ENCODE measurements at places on chromosomes 5 and 9.
A peak's percentile ranks its signal among the peaks of the same experiment; 100 is the strongest.

- no peak for DNase-seq
Measured at GRCh38 chr9:69824499-69825252, 4.1 kb downstream of the CFAP95 start.

DNA sequence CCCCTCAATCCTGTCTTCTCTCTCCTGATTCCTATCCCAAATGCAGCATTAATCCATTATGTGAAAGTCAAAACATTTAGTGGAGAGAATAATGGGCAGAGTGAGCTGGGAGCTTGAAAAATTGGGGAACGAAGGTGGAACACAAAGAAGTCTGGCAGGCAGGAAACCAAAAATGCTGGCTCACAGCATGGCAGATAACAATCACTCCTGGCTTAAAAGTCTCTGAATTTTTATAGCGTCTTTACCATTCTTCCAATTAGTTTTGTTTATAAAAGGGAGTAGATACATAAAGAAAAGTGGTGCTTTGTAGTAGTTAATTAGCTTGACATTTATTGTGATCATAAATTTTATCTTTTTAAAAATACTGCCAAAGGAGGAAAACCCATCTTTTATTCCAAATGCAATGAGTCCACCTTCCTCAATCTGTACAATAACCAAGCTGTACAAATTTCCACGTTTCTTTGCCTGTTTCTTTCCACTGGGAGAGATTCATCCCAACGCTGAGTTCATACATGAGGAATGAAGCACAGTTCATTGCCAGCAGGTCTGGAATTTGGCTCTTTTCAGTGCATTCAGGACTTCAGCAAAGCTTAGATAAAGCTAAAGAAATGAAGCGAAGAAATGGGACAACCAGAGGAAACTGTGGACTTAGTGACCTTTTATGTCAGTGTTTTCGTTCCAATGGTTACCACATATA lies 174.7 kb downstream of the HMHB1 start:
- no peak for DNase-seq

GRCh38 chr5:155088811-155089210 lies 75.3 kb downstream of the KIF4B start:
- no peak for DNase-seq

DNA sequence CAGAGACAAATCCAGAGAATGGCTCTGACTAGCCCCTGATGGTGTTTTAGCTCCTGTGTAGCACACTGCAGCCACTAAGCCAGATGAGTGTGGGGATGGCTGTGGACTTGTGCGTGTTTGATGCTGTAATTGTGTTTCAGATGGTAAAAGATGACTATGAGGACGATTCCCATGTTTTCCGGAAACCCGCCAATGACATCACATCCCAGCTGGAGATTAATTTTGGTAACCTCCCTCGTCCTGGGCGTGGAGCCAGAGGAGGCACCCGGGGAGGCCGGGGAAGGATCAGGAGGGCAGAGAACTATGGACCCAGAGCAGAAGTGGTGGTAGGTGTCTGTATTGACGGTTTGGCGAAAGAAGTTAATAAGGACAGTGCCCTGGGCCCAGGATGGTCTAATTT lies 38.0 kb downstream of the HABP4 start:
- no peak for DNase-seq

DNA sequence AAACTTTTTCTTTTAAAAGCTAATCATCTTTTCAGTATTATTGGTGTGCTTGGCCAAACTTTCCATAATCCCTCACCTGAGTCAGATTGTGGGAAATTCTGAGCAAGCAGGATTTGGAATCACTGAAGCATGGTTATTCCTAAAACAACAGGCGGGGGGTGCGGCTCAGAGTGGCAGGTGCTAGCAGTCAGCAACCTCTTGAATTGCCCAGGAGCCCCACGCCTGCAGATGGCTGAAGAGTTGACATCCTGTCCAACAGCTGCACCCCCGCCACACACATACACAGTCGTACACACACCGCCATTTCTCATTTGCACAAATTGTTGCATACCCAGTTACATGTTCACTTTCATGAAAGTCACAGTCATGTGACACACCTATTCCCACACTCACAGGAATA lies 96.6 kb downstream of the LHX2 start:
- DNase-seq = no peak

DNA sequence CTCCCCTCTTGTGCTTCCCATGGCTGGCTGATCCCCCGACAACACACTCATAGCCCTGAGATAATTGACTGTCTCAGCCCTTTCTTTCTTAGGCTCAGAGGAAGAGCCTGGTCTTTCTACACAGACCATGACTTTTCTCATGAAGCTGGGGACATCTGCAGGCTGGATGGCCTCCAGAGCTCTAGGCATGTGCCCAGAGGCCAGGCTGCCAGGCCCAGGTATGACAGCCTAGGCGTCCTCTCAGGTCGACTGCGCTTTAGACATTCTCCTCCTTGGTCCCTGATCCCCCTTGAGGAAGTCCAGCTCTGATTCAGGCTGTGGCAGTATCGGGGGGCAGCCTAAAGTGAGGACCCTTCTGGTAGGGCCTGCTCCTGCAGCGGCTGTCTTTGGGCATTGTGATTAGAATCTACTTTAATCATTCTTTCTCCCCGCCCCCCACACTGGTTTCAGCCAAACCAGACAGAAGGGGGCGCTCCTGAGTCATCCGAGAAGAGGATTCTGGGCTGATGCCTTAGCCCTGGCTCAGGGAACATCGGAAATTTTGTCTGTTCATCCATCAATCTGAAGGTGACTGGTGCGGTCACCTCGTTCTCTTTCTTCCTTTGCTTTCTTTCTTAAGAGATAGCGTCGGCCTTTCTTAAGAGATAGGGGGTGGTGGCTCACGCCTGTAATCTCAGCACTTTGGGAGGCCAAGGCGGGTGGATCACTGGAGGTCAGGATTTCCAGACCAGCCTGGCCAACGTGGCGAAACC lies 66.5 kb upstream of the HSPA9 start:
- DNase-seq = peak; percentile 78

DNA sequence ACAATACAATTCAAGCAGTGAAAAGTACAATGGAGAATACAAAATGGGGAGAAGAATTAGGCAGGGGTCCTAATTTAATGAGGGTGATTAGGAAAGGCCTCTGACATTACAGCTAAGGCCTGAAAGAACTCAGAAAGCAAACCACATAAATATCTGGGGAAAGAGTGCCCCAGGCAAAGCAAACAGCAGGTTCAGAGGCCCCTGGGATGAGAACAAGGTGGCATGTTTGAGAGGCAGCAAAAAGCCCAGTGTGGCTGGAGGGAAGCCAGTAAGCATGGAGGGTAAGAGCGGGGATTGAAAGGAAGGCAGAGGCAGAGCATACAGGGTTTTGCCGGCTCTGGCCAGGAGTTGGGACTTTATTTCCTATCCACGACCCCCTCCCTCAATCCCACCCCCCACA lies 33.4 kb upstream of the VDAC1 start:
- no peak for DNase-seq

DNA sequence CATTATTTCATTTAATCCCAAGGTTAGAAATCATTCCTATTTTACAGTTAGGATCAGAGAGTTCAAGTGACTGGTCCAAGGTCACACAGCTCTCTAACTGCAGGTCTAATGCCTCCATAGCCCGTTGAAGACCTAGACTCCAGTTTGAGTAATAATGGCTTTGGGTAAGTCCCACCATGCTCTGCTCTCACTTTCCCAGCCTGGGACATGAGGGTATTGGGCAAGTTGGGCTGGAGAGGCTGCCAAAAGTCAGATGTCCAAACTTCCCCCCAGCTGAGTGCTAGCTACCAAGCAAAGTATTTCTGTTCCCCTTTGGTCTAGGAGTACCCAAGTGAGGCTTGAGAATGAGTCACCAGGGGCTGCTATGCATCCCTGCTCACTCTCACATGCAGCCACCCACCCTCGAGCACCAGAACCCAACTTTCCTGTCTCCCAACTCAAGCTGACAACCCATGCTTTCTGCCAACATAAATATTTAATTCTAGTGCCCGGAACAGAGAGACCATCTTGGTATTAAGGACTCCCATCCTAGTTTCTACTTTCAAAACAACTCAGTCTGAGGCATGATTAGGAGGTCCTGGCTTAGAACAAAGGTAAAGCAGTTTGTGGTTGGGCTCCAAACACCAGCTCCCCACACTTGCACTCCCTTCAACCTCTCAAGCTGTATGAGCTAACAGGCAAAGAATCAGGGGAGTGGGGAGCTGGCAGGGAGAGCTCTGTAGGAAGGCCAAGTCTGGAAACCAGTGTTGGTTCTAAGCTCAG lies 236.5 kb upstream of the TRIM32 start:
- DNase-seq = no peak

DNA sequence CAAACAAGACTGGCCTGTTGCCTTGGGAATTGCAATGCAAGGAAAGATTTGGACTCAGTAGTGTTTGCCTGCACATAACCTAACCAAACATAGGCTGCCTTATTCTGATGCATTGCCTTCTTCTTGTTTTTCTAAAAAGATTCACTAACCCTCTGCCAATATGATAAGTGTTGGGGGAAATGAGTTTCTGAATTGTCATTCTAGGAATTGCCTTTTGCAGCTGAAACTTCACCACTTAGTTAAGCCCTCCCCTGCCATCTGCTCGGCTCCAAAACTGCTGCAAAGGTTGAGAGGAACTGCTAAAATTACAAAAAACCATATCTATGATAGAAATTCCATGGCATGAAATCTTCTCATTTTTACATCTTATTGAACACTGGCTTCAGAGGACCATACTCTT lies 41.6 kb upstream of the SPATA31D4 start:
- no peak for DNase-seq

DNA sequence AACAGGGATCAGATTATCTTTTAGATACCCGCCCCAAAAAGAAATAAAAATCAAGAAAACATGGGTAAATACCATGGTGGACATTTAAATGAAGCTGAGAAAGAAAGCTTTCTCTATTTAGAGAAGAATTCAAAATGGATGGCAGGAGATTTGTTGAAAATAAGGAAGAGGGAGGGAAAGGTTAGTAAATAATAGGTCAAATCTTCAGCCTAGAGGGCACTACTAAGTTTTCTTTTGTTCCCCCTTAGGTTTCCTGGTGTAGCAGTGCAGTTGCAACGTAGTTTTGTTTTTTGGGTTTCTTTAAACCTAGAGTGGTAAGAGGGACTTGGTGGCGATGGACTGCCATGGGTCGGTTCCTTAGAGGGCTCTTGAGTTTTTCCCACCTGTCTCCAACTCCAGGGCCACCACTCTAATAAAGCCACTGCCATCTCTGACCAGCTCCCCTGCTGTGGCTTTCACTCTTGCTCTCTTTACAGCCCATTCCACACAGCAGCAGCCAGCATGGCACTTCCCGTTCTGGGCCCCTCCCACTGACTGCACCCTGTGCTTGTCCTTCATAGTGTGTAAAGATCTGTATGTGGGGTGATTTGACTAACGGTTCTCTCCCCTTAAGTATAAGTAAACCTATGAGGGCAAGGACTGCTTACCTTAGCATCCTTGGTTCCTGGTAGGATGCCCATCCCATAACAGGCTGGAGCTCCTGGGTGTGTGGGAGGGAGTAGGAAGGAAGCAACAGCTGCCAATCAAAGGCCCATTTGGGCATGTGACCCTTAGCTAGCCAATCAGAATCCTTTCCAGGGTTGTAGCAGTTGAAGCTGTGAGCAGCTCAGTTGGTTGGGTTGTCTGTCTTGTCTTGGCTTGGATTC lies 118.3 kb downstream of the SLC1A3 start:
- DNase-seq = peak; percentile 18

DNA sequence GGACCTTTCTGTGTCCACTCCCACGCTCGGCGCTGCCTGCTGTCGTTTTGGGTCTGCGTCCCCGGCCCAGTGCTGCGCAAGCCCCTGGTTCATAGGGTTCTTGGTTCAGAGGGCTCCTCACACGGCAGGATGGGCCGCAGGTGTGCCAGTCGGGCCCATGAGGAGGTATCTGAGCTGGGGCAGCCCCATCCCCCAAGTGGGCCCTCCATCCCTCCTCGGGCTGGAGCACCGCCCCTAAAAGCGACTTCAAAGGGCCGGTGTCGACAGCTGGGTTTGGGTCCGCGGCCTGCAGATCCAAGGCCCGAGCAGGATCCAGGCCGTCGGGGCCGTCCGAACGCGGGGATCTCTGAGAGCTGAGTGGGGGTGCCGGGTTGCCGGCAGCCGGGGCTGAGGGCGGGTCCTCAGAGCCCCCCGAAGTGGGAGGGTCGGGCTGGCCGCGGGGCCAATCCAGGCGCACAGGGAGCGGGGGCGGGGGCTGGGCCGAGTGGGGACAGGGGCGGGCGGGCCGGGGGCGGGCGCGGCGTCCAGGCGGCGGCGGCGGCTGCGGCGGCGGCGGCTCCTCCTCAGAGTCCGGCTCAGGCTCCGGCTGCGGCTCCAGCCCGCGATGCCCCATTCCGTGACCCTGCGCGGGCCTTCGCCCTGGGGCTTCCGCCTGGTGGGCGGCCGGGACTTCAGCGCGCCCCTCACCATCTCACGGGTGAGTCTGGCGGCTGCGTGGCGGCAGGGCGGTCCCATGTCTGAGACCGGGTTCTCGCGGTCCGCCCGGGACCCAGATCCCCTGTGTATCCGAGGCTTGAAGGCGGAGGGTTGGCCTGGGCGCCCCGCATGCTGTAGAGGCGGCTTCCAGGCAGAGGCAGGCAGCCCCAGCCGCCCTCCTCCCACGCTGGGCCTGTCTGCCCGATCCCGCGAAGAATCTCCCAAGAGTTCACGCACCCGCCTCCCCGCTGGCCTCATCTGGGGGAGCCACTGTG lies at the start of gene PDLIM4:
PDLIM4 (plus strand) TSS at position 566 of the 971 bp plus-strand sequence; CDS start at position 605, 39 bp downstream.
- DNase-seq = no peak

DNA sequence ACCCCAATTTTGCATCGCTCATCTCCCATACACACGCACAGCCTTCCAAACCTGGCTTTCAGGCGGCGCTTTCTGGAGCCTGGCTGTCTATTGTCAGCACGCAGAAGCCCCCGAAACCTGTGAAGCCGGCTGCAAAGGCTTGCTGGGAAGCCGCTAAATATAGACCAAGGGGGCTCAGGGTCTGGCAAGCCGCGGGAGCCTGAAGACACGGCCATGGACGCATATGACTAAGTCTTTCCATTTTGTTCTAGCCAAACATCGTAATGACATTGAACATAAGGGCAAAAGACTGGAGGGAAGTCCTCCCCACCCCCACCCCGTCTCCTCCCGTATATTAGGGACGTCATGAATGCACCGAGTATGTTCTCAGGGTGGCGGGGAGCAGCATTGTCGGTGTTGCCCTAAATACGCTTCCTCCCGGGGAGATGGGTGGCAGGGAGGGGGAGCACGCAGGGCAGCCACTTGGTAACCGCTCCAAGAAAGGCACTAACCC lies 1.1 kb downstream of the CTNND2 start:
- DNase-seq = no peak

Data from activated T-cell treated with anti-CD3 and anti-CD28 coated beads for 48 hours (primary cell).